Cardiac fibroblast (primary cell): ENCODE measurements at places on chromosomes 1 and 21.

GRCh38 chr1:154496383-154496782 lies 5.6 kb upstream of the TDRD10 start:
- no peak for DNase-seq

- no peak for DNase-seq
These were observed 71.4 kb downstream of the CDC7 start for GRCh38 chr1:91572044-91572443.

- no peak for DNase-seq
These were observed 403.6 kb downstream of the RRAGC start for GRCh38 chr1:38455829-38456530.

- DNase-seq, result no peak
These were observed 30.3 kb upstream of the RLF start for GRCh38 chr1:40130892-40131291.

GRCh38 chr1:22248746-22249145 lies 105.8 kb upstream of the WNT4 start:
- no peak for DNase-seq

DNA sequence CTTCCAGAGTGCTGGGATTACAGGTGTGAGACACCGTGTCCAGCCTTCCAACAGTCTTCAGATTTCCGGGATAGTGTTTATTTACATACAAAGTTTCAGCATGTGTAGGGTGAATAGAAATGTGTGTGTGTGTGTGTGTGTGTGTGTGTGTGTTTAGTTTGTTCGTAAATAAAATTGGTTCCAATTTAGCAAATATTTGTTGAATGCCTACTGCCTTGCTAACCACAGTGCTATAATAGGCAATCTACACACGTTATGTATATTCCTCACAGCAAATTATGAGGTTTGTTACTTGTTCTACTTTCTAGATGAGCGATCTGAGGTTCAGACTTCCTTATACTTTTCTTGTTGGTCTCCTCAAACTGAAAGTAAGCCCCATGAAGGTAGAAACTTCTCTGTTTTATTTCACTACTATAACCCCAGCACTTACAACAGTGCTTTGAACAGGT lies 32.8 kb upstream of the EPS15 start:
- DNase-seq, result no peak

DNA sequence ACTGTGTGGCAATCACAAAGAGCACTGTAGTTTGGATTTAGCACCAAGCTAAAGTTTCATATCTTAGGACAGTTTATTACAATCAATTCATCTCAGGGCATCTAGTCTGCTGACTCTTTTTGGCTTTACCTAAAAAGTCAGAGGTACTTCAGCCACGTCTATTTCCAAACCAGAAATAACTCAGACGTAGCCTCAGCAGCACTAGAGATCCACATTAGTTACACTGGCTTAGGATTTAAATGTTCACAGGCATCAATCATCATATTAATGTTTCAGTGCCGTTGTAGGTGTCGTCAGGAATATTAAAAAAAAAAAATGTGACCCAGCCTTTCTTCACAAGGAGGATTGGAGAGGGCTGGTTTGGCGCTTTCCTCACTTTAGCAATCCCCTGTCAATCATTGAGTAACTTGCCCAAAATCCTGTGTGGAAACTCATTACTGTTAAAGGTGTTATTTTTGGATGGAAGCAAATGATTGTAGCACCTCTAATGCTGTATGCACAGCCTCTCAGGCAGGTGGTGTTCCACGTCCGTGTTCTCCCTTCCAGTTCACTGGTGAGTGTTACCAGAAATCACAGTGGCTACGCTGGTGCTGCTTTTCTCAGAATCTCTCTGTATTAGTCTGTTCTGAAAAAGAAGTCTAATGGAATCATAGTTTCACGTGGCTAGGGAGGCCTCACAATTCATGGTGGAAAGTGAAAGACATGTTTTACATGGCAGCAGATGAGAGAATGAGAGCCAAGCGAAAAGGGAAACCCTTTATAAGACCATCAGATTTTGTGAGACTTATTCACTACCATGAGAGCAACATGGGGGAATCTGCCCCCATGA lies 45.4 kb downstream of the NEK7 start:
- DNase-seq, result no peak

DNA sequence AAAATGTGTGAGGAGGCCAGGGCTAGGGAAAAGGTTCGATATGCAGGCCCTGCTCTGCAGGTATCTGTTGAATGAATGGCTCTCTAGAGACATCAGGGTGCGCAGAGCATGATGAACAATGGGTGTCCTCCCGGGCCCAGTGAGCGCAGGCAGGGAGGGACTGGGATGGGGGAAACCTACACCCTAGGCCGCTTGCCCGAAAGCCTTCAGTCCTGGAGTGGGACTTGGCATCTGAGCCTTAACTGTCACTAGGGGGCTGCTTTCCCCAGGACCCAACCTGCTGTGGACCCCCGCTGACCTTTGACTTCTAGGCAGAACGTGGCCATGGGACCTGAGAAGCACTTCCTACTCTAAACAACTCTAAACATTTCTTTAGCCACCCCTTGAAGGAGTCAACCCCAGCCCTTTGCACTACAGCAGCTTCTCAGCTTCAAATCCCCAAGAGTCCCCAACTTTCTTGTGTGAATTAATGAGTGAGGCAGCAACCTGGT lies 444 bp upstream of the MAP3K6 start:
- DNase-seq, result no peak

DNA sequence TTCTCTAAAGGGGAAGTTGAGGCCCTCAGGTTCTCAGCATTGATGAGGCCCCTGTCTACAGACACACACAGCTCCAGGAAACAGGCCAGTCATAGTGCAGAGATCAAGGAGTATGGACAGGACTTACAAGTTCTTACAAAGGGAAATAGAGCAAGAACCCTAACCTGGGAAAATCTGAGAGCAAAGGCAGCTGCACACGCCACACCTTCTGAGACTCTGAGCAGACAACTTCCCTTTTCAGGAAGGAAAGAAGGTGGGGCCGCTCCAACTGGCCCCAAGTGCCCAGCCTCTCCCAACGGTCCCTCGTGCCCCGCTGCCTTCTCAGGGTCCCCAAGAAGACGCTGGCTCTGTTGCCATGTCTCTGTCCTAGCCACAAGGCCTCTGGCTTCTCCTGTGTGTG lies 3.6 kb downstream of the NOC2L start:
- DNase-seq, result no peak

GRCh38 chr21:40235528-40235927 lies 368.3 kb downstream of the PCP4 start:
- no peak for DNase-seq

DNA sequence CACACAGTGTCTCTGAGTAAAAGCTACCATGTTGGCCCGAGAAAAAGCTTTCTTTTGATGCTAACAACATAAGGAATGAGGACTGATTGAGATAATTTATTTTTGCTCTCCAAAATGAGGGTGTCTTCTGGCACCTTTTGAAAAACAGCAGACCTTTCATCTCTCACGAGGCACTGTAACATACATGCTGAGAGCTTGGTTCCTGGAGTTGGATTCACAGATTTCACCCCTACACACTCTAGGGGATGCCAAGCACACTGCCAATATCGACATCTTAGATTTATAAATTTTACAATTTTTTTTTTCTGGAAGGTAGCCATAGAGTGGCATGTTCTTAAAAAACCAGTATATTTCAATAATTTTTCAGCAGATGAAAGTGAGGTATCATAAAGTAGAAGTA lies 408.3 kb downstream of the DSCAM start:
- no peak for DNase-seq

- no peak for DNase-seq
These were observed 18.0 kb upstream of the TMEM52 start for GRCh38 chr1:1937061-1937460.
